Cortex of kidney (tissue), 1 donor: ENCODE measurements at places on chromosomes 3 and 15.
A peak's percentile ranks its signal among the peaks of the same experiment; 100 is the strongest.

DNA sequence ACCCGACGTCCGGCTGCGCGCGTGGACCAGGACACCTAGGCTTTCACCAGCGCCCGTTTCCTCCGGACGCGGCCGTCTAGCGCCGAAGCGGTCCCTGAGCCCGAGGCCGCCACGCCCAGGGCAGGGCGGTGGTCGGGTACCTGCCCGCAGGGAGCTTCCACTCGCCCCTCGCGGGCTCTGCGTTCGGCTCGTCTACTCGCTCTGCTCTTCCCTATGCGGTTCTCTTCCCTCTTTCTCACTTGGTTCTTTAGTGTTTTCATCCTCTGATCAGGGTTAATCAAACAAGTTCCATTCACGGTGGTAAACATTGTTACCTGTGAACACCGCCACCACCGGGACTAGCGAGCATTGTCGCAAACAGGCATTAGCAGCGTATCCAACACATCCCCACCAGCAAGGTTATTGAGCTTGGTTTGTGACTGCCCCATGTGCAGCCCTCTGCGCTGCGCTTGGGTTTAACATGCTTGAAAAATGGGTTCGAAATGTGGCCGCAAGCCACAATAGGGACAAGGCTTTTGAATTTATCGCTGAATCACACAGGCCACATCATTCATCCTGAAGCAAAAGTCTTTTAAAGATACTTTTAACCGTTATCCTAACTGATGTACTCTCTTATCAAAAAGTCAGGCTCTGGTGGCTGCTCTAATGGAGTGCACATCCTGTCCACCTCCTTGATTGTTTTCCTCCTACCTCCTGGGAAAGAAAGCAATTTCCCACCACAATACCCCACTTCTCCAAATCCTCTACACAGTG is 843 bp upstream of the CD47 start:
- DNase-seq = peak; percentile 37

DNA sequence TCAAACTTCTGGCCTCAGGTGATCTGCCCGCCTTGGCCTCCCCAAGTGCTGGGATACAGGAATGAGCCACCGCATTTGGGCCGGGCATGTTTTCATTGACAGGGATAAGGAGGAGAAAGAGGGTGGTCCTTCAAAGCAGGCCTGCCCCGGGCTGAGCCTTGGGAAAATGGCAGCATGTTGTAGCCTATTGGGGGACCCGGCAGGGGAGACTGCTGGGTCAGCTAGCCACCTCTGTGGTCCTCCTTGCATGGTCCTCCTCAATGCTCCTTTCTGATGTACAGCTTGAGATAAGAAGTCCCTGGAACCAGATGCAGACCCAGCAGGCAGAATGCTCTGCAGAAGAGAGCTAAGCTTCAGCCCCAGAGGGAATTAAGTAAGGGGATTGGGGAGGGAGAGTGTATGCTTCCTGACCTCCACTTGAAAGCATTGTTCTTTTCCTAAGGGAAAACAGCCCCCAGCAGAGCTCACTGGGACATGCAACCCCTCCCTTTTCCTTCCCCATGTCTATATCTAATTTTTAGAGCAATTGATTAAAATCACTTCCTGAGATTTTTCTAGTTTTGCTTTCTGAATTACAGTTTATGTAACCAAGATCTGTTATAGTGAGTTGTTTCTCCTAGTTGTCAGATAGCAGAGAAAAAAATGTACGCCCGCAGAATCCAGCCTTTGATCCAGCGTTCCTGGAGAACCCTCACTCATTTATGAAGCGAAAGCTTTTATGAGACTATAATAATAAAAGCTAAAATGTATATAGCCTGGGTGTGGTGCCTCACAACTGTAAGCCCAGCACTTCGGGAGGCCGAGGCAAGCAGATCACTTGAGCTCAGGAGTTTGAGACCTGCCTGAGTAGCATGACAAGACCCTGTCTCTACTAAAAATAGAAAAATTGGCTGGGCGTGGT is 48.7 kb upstream of the VILL start:
- DNase-seq = no peak

GRCh38 chr15:35167675-35168074 is 82.6 kb upstream of the NANOGP8 start:
- DNase-seq = no peak

DNA sequence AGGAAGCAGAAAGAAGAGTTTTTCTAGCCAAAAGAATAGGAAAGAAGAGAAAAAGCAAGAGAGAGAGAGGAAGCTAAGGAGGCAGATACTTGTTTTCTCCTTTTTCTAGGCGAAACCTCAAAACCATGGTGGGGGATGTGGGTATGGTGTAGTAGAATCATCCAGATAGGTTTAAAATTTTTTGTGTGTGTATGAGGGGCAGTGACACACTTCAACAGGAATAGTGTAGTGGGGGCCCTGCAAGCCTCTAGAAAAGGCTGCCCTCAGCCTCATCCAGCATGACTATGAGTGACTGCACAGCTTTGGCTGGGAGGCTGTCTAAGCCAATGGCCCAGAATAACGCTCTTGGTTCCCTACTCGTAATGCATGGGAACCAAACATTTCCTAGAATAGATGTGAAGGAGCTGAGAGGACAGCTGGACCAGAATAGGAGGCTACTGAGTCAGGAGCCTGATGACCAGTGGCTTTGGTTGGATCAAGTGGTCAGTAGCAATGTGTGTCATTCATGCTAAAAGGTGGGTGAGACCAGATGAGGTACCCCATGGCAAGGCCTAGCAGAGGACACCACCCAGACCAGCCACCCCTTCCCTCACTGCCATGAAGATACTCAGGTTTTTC is 24.4 kb downstream of the MOBP start:
- DNase-seq = no peak

DNA sequence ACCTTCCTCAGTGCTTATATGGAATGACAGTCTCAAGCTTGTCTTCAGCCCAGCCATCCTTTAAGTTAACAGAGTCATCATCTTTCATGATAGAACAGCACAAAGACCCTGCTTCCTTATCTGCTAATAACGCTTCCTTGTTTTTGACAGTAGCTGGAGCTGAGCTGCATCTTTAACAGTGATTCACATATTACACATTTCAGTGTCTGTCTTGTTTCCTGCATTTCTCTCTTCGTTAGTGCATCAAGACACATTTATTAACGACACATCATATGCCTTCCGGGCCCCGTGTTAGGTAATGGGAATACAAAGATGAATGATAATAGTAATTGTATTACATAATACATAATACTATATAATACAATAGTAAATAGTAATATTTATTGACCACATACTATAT is 30.2 kb upstream of the GREM1 start:
- no peak for DNase-seq

DNA sequence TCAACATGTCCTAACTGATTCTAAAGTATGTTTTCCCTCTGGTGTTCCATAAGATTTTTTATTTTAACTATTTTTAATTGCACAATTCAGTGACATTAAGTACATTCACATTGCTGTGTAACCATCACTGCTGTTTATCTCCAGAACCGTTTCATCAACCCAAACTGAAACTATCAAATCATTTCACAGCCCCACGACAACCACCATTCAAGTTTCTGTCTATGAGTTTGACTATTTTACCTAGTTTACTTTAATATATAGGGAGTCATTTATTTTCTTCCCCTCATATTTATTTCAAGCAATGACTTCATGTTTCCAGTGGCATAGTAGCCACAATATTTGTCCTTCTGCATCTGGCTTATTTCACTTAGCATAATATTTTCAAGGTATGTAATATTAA is 8.4 kb downstream of the RTP1 start:
- DNase-seq = no peak

DNA sequence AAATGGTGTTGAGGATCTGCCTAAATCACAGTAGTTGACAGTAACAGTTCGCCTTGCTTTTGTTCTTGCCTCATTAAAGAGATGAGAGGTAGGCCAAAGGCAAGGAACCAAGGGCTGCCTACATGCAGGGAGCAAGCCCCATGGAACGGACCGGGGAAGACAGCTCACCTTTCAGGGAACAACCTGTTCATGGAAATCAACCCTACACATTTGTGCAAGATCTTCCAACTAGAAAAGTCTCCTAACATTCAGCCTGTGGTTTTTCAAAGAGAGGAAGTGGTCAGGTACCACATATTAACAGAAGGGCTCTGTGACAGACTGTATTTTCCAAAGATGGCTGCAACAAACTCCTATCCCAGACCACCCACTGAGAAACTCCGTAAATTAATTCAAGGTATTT is 1031.8 kb upstream of the NR2F2 start:
- no peak for DNase-seq

GRCh38 chr3:184523825-184524615 is 37.6 kb upstream of the EPHB3 start:
- no peak for DNase-seq

DNA sequence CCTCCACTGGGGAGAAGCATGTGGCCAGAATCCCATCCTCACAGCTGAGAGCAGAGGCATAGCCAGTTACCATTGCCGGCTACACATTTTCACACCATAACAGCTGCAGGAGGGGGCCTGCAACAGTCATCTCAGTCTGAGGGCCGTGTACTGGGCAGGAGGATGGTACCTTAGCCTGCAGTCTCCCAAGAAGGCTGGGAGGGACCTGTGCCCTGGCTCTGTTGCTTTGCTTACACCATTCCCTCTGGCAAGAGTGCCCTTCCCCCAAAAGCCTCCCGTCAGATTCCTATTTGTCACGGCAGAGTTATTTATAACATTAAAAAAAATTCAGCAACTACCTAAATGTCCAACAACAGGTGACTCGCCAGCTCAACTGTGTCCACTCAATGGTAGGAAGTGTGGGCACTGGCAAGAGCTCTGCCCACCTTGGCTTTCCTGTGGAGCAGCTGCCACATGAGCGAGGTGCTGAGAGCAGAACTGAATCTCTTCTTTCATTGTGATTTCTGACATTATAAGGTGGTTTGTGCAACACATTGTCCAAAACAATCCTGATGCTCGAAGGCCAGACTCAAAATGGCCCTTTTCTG is 4.4 kb downstream of the CAMKV start:
- no peak for DNase-seq

DNA sequence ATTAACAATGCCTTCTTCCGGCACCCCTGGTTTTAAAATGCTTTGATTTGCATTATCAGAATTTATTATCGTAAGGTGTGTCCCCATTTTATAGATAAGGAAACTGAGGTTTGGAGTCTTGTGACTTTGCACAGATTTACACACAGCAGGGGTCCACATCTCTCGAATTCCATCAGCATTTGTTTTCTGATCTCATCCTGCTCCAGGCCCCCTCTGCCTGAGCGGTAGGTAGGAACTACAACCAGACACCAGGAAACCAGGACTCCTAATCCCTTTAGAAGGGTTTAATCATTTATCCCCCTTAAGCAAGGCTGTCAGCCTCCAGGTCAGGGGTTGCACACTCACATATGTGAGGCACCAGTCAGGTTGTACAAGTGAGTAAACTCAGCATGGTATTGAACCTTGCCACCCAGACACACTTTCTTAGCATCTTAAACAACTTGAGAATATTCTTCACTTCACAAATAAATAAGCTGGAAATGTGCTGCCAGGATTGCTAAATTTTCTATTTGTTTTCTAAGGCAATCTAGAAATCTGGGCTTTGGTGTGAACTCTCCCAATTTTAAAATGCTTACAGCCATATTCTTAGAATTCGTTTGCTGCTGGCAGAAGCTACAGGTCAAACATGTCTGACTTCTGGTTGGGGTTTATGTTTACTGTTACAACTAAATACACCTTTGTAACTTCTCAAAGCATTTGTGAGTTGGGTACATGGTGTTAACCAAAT is 31.7 kb upstream of the CMTM7 start:
- DNase-seq = no peak

GRCh38 chr3:76586471-76586870 is 453.4 kb upstream of the ROBO2 start:
- DNase-seq = no peak

DNA sequence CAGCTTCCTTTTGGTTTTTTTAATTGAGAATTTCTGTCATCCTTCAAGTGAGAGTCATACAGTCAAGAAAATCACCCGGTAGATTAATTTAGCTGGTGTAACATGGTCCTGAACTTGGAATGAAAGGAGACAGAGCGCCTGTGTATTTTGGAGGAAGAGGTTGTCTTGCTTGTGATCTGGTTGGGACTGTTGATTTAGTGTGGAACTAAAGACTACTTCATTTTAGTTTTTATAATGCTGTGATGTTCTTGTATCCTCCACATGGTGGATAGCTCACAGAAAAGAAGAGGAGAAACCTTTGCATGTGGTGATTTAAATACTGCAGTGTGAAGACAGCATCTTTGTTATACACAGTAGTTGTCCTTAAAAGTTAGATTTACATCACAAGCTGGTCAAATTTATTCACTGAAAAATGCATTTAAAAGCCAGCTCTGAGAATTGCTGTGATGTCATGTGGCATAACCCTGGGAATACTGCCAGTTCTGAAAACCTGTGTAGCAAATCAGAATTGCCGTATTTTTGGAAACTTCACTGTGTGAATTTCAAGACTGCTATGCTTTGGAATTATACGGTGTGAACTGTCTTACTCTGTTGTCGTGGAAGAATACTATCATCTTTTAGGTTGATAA is 268.5 kb downstream of the PTPRG start:
- no peak for DNase-seq

- DNase-seq = no peak
Measured at GRCh38 chr15:95448531-95449229, 881.8 kb upstream of the NR2F2 start.

- DNase-seq = no peak
Measured at GRCh38 chr15:37111427-37111717, 11.0 kb upstream of the MEIS2 start.

DNA sequence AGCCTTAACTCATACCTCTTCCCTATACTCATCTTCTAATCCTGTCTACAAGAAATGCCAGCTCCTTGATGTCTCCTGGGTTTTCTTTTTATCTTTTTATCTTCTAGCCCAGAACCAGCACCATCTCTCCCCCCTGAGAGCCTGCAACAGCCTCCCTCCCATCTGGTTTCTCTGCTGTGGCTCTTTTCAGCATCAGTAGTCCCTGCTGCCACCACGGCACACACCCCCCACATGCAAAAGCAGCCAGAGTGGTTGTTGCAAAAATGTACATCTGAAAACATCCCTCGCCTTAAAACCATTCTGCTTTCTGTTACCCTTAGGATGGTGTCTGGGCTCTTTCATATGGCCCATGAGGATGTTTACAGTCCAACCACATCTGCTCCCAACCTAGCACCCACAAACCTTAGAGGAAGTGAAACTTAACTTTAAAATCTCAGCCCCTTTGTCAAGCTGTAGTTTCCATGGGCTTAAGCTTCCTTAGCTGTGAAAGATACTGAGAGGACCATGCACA is 775 bp downstream of the TTC21A start:
- DNase-seq = no peak

DNA sequence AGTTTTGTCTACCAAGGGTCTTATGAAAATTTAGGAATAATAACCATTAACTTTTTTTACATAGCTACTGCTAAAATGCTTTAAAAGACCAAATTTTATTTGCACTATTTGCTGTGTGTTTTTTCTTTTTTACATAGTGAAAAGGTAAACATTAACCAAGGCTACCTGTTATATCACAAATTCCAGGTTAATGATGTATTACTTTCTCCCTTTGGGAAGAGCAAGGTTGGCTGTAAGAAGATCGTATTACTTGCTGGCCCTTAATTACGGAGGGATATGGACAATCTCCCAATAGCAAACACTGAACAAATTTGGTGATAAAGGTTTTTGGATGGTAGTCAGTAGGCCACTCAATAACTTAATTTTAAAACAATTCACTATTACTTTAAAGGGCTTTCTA is 22.4 kb downstream of the LRRC58 start:
- no peak for DNase-seq

GRCh38 chr15:72451224-72451623 is 22.9 kb upstream of the ARIH1 start:
- DNase-seq = no peak
